ENCODE measurements at places on chromosomes 3 and 15. TPM values are rescaled to one million over a fixed set of nuclear protein-coding genes. Genes with fewer than 3 reads are reported as not detected.

Gene DCP1A
- total RNA-seq, result 16.6 TPM

Gene C15orf39
- total RNA-seq, result 6.5 TPM

Gene BCHE
- total RNA-seq, result not detected

Gene TGM4
- not detected for total RNA-seq

Gene CCDC54
- total RNA-seq, result not detected

Gene ASB14
- not detected for total RNA-seq

Gene NR1I2
- not detected for total RNA-seq

Gene ARPP19
- total RNA-seq, result 114 TPM

Gene NPTN
- total RNA-seq, result 116 TPM

Gene ERICH6
- total RNA-seq, result under 0.01 TPM

Gene SLC22A13
- 0.29 TPM for total RNA-seq

Gene GOLGA6L10
- 1.4 TPM for total RNA-seq

Gene TPRG1
- 6.5 TPM for total RNA-seq

Gene DZIP3
- 12.3 TPM for total RNA-seq

Gene SAMD7
- not detected for total RNA-seq

Gene CORO2B
- total RNA-seq, result 14.1 TPM

Gene TP63
- total RNA-seq, result 1.8 TPM
